ENCODE measurements at places on chromosomes 3 and 15. TPM values are rescaled to one million over a fixed set of nuclear protein-coding genes. Genes with fewer than 3 reads are reported as not detected.

DNA sequence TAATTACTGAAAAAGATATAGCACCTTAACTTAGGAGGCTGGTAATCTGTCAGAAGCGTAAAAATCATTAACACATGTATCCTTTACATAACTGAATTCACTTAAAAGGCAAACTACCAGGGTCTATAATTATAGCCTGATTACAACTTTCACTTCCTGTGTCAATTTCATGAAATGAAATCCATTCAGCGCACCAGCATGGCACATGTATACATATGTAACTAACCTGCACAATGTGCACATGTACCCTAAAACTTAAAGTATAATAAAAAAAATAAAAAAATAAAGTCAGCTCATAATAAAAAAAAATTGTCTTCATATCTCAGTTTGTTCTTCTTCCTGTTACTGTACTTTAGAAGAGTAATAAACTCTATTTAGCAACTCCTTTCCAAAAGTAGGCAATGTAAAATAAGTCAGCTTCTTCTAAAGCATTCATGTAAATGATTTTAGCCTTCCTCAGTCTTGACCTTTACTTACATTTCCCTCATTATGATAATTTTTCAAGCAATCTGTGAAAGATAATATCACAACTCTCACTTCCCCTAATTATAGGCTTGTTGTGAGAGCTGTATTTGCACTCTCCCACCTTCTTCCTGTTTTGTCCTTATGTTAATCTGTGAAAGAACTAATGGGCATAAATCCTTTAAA, 50.1 kb downstream of the KBTBD8 start:
- no peak for DNase-seq

DNA sequence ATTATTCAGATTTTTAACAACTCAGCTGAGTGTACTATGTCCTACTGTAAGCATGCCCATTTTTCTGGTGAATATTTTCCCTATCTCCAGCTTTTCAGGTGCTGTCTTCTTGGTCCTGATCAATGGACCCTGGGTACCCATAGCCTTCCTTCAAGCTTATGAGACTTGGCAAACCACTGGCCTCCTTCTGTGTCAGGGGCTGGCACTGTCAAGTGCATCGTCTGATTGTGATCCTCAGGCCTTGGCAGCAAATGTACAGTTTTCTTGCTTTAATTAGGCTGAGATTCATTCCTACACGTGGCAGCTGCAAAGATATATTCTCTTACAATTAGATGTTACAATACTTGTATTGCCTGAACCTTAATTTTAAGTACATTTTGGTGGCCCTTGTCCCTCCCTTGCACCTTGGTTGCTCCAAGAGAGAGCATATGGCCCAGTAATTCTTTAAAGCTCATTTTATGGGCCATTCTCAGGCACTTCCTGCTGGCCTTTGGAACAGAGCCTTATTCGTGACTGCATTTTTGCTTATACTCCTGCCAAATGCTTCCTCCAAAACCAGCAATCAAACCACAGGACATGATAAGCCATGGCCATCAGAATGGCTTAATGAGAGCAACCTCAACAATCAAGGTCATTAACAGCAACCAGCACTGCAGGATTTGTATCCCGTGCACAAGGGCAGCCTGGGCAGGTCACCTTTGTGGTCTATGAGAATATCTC, 179.9 kb downstream of the CNTN6 start:
- no peak for DNase-seq

SH2D7 gene
- not detected for total RNA-seq

ZNF774 gene
- 1.4 TPM for total RNA-seq

MGA gene
- 36.7 TPM for total RNA-seq

DNA sequence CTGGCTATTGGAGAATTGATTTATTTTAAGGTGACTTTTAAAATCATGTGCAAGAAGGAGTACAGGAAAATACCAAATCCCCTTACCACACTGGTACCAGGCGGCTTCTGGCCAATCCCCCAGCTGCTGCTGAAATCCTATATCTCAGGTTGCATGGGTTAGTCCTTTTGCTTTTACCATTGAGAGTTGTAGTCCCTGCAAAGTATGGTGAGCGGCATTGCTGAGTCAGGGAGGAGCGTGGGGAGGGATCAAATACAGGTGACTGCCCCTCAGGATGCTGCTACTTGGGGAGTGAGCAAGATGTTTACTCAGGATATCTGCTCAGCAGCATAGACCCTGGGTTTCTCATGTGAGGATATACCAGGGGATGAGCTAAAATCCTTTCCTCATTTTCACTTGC, 131.9 kb upstream of the STAC start:
- no peak for DNase-seq

- DNase-seq: no peak
These were observed 63.9 kb downstream of the MEX3B start for GRCh38 chr15:81981908-81982307.

ADCY5 gene
- 86.8 TPM for total RNA-seq

TMEM212 gene
- total RNA-seq: not detected

DNA sequence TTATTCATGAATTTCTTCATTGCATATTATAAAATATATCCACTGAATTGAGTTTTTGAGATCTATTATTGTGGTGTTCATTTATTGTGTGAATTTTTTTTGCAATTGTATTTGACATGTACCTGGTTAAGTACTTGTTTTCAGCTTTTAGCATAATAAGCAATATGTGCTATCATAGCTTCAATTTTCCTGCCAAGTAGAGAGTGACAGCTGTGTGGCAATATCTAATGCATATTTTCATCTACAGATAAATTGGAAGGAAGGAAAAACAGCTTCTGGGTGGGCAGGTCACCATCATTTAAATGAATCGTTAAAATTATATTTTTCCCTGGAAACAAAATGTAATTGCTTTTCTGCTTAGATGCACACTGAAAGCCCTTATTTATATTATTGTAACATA, 296.9 kb downstream of the EPHA6 start:
- no peak for DNase-seq

GRAMD2A gene
- total RNA-seq: not detected

DNA sequence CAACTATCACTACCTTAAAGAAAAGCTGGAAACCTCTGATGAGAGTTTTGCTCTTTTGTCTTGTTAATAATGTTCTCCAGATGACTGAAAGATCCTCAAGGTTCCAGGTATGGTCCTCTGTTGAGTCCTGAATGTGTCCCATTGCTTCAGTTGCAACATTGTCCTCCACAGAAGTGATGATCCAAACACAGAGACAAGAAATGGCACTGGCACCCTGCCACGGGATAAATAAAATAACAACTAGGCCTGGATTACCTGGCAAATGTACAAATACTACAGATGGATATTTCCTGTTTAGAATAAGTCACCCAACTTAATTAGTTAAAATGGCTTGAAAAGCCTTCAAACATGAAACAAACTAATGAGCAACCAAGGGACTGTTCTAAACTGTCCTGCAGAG, 58.3 kb downstream of the EIF3J start:
- DNase-seq: no peak

FMN1 gene
- 19.9 TPM for total RNA-seq

DNA sequence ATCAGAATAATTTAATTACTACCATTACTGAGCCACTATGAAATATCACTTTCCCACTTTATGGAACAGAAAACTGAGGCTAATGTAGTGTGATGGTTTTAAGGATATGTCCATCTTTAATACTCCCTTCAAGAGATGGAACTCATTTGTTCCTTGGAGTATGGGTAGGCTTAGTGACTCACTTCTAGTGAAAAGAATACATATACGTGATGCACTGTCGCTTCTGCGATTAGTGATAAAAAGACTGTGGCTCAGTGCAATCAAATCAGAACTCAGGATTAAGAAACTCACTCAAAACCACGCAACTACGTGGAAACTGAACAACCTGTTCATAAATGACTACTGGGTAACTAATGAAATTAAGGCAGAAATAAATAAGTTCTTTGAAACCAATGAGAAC, 216.6 kb downstream of the SUCLG2 start:
- no peak for DNase-seq

ZNF662 gene
- total RNA-seq: 3.3 TPM

DNA sequence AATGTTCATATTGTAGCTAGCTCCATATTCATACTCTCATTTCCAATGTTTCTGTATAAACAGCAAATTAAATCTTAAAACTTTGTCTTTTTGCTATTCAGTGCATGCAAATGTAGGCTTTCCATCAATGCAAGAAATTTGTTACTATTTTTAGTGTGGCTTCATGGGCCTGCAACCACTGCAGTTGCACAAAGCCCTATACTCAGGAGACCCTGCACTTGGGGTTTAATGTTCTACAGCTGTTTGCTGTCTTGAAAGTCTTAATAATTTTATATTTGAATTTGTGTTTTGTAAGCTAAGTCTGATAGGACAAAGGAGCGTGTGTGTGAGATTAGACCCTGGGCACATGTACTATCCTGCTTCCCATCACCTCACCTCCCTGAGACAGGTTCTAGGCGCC, 9.6 kb downstream of the PYDC2 start:
- no peak for DNase-seq

GOLGA8N gene
- 9.2 TPM for total RNA-seq

GRCh38 chr3:143496191-143496590, 352.1 kb downstream of the SLC9A9 start:
- DNase-seq: no peak

DNA sequence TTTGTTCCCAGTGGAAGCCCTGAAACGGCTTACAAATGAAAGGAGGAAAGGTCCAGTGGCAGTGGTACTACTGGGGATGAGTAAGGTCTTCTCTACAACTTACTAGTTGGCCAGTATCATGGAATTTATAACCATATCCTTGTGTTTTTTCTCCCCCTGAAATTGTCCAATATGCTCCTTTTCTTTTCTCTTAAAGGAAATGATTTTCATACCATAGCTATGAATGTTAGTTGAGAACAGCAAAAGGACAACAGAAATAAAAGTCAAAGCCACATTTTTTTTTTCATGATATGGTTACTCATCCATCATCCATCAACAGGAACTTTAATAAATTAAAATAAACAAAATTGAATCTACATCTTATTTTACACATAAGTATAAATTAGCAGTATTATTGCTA, 450.4 kb downstream of the MFSD1 start:
- no peak for DNase-seq

- DNase-seq: no peak
These were observed 232.6 kb downstream of the MEX3B start for GRCh38 chr15:81813215-81813614.

- DNase-seq: no peak
These were observed 279.0 kb downstream of the LPP start for GRCh38 chr3:188432802-188433520.

- no peak for DNase-seq
These were observed 7.0 kb downstream of the FILIP1L start for GRCh38 chr3:100107221-100107814.

DNA sequence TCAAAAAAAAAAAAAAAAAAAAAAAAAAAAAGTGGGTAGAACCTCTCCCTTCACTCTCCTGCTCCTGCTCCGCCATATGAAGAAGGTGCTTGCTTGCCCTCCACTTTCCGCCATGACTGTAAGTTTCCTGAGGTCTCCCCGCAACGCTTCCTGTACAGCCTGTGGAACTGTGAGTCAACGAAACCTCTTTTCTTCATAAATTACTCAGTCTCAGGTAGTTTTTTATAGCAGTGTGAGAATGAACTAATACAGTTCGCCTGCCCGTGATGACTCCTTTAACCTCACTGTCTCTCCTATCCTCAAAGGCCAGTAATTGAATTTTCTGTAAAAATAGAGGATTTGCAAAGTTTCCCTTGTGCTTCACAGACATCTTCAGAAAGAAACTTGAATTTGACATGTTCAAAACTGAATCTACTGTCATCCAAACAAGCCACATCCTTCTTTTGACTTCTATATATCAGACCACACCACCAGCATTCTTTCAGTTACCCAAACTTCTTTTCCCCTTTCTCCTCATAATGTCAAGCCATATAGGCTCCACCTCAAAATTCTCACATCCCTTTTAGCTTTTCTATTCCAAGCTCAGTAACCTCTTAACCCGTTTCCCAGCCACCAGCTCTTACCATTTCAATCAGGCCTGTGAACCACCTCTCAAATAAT, 44.3 kb downstream of the P2RY1 start:
- no peak for DNase-seq

CCRL2 gene
- 6.8 TPM for total RNA-seq

DNA sequence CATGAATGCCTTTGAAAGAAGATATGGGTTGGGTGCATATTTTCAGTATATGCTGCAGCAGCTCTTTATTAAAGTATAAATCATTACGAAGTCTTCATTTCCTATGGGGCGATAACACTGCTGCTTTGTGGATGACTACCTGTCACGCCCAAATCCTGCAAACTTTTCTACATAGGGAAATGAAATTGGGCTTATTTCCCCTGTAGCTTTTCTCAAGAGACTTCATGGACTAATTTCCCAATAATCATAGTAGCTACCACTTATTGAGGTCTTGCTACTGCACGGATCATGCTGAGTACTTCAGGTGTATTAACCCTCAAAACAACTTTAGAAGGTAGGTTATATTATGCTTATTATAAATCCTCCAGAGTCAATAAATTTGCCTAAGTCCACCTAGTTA, 8.0 kb downstream of the TGFBR2 start:
- DNase-seq: no peak

SPINK8 gene
- not detected for total RNA-seq

GRCh38 chr15:59991834-59992233, 12.3 kb upstream of the FOXB1 start:
- DNase-seq: no peak

DNA sequence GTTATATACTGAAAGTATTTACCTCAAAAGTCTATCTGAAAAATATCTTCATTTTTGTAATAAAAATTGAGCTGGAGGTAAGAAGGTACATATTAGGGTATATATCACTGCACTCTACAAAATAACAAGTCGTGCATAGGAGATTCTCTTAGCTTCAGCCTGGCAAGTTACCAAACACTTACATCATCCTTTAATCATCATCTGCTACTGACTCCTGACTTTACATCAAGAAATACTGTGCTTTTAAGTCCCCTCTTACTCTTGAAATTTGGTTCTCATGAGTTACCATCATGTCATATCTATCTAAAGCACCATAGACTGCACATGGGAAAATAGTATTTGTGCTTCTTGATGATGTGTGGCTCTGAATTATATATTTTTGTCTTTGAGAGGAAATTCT, 50.8 kb downstream of the LYSMD4 start:
- DNase-seq: no peak

- DNase-seq: no peak
These were observed 29.2 kb upstream of the UMPS start for GRCh38 chr3:124700880-124701684.

All from omental fat pad (tissue), 4 donors.